ENCODE measurements at places on chromosomes 7 and 10.

DNA sequence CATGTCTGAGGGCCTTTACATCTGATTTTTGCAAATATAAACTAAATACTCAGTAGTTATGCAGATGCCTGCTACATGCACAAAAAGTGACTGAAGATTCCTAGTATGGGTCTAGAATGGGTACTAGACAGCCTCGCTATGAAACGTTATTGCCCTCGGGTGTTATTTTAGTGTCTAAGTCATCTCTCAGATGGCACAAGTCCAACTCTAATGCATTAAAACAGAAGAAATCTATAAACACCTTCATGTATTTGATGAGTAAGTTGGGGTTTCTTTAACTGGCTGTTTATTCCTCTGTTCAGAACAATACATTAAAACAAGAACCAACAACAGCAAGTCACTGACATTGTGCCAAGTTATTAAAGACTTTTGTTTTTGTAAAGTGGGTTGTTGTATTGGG lies 41.6 kb downstream of the TEX36 start:
- H3K4me1 ChIP-seq: no peaks in the 10 kb centered on the region

GRCh38 chr10:36507715-36508114 lies 617.7 kb upstream of the ANKRD30A start:
- H3K4me3 ChIP-seq: no peak overlapping the region
- no peaks in the 10 kb centered on the region for H3K36me3 ChIP-seq
- H3K27me3 ChIP-seq: no peaks in the 10 kb centered on the region
- no peak overlapping the region for H3K27ac ChIP-seq

DNA sequence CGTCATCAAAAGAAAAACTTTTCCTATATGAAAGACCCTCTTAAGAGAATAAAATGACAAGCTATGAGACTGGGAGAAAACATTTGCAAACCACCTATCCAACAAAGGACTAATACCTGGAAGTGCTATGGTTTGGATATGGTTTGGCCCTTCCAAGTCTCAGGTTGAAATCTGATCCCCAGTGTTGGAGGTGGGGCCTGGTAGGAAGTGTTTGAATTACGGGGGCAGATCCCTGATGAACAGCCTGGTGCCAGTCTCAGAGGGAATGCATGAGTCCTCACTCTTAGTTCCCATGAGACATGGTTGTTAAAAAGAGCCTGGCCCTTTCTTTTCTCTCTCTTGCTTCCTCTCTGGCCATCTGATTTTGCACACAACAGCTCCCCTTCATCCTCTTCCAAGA lies 6.3 kb downstream of the ALDH18A1 start:
- no peak overlapping the region for H3K4me3 ChIP-seq
- H3K36me3 ChIP-seq: no peaks in the 10 kb centered on the region
- H3K4me1 ChIP-seq: peaks cover under 1% of the 10 kb centered on the region
- H3K27ac ChIP-seq: no peak overlapping the region

GRCh38 chr7:117119192-117119924 lies 166.1 kb downstream of the ST7 start:
- H3K4me3 ChIP-seq: no peak overlapping the region
- peak; percentile 43 for DNase-seq
- no peak overlapping the region for H3K27ac ChIP-seq
- H3K4me1 ChIP-seq: no peaks in the 10 kb centered on the region

GRCh38 chr7:117835016-117835664 lies 38.1 kb downstream of the CTTNBP2 start:
- no peaks in the 10 kb centered on the region for H3K4me1 ChIP-seq
- H3K27ac ChIP-seq: no peak overlapping the region
- H3K27me3 ChIP-seq: no peaks in the 10 kb centered on the region
- no peaks in the 10 kb centered on the region for H3K36me3 ChIP-seq
- DNase-seq: no peak

DNA sequence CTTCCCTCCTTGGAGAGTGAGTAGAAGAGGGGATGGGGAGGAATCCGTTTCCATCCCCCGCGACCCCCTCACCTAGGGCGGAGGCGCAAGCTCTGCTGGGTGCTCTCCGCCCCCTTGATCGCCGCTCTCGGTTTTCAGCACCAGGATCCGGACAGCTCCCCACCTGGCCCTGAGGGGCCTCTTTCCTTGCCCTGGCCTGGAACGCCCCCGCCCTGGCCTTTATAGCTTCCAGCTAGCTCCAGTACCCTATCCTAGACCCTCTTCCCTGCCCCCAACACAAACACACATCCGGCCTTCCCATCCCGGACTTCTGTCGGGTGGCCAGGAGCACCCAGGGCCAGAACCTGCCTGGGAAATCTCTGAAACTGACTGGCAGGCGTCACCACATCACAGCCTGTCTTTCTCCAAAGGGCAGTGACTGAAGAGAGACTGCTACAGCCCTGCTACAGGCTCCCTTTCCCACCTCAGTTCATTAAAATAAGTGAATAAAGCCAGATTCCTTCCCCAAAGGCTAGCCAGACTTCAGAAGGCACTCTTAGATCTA lies 72.3 kb upstream of the LEP start:
- H3K36me3 ChIP-seq: no peaks in the 10 kb centered on the region
- no peak overlapping the region for H3K4me3 ChIP-seq
- H3K27me3 ChIP-seq: peaks cover 28% of the 10 kb centered on the region
- H3K4me1 ChIP-seq: peaks cover 3% of the 10 kb centered on the region
- no peak overlapping the region for H3K27ac ChIP-seq

DNA sequence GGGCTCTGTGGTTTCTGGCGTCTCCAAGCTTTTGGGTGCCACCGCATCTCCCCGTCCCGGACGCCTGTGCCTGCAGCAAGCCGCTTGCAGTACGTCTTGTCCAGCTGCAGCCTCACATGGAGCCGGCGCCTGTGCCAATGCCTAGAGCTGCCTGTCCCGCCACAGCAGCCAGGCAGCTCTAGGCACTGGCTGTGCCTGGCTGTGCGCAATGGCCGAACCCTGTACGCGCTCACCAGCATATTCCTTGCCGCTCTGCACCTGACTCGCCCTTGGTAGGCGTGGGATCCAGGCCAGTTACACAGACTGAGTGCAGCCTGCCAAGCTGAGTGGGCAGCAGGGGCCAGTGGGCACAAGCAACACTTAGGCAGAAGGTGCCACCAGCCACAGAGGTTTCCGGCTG lies 381.2 kb upstream of the SORCS1 start:
- no peaks in the 10 kb centered on the region for H3K27me3 ChIP-seq
- no peak overlapping the region for H3K27ac ChIP-seq
- H3K4me3 ChIP-seq: no peak overlapping the region
- H3K4me1 ChIP-seq: no peaks in the 10 kb centered on the region

DNA sequence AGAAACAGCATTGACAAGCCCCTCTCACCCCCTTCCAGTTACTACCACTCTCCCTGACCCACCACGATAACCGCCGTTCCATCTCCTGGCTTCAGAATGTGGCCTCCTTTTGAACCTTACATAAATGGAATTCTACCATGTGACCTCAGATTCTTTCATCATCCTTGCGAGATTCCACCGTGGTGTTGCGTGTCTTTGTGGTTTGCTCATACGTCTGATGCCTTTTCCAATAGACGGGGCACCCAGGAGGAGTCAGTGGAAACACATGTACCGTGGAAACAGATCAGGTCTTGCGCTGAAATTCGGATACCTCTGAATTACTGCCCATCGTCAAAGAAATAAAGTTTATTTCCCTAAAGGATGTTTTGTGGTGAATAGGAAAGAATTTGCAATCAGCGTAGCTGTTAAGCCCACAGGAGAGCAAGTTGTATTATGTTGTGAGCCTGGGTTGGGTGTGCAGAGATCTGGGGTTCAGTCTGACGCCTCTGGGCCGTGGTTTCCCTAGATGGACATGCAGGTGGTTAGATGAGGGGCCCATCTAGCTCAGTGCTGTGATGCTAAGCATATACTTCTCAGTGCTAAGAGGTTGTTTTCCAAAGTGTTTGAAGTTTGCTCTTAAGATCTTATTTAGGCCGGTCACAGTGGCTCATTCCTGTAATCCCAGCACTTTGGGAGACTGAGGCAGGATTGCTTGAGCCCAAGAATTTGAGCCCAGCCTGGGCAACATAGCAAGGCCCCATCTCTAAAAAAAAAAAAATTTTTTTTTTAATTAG lies 29.1 kb downstream of the GTF2IRD1 start:
- no peak overlapping the region for H3K27ac ChIP-seq
- no peaks in the 10 kb centered on the region for H3K36me3 ChIP-seq
- no peaks in the 10 kb centered on the region for H3K4me1 ChIP-seq
- DNase-seq: no peak

DNA sequence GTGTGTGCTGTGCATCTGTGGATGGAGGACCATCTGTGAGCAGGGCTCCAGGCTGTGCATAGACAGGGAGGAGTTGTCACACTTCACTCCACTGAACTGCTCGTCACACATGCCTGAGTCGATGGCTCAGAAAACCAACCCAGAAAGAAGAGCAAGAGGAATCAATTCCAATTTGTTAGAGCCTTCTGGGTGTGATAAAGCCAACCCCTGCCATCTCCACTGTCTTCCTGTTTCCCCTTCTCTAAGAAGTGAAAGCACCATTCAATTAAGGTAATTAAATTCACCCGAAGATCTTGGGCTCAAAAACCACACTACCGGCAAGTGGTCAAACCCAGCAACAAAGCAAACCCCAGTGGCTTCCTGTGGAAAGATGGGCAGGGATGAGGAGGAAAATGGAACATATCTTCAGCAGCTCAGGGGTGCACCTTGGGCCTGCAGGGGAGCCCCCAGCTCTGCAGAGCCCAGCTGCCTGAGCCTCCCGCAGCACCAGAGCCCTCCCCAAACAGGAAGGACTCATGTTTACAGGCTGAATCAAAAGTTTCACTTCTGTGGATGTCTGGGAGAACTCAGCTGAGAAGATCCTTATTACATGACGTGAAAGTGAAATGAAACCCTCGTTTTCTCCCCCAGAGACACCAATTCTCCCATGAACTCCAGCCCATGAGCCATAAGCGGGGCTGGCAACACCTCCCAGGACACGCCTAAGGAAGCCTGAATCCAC lies 10.9 kb downstream of the C10orf71 start:
- no peak overlapping the region for H3K27ac ChIP-seq
- peak; percentile 30 for DNase-seq
- H3K4me1 ChIP-seq: no peaks in the 10 kb centered on the region
- H3K27me3 ChIP-seq: no peaks in the 10 kb centered on the region
- no peaks in the 10 kb centered on the region for H3K36me3 ChIP-seq

GRCh38 chr7:157043745-157044144 lies 33.3 kb upstream of the MNX1 start:
- no peaks in the 10 kb centered on the region for H3K27me3 ChIP-seq
- DNase-seq: no peak
- H3K36me3 ChIP-seq: no peaks in the 10 kb centered on the region
- H3K4me3 ChIP-seq: no peak overlapping the region

GRCh38 chr7:151735186-151735850 lies 141.6 kb downstream of the PRKAG2 start:
- no peak overlapping the region for H3K27ac ChIP-seq
- no peaks in the 10 kb centered on the region for H3K36me3 ChIP-seq
- H3K27me3 ChIP-seq: no peaks in the 10 kb centered on the region

DNA sequence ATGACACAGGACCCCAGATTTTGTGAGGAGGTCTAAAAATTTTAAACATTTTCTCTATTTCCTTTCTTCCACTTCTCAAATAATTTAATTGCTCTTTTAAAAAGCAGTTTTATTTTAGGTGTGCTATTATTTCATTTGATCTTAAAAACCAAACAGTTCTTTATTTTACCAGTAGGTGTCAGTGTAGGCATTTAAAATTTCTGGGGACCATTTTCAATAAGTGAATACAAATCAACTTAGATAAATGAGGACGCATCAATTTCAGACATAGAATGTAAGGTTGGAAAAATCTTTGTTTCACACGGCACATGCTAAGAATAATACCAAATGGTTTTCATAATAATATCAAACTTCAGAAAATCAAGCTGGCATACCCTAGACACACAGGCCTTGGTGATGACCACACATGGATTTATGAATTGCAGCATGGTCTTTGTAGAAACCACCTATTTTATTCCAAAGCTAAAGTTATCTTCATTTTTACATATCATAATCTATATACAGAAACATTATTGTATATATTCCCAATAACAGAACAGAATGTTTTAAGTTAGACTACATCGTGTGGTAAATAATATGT lies 127.6 kb upstream of the SLC26A5 start:
- H3K4me3 ChIP-seq: no peak overlapping the region
- H3K27me3 ChIP-seq: no peaks in the 10 kb centered on the region
- H3K4me1 ChIP-seq: no peaks in the 10 kb centered on the region
- H3K36me3 ChIP-seq: no peaks in the 10 kb centered on the region
- H3K27ac ChIP-seq: no peak overlapping the region

Measured in naive thymus-derived CD4-positive, alpha-beta T cell (primary cell).